ENCODE measurements at places on chromosomes 1 and 21.

DNA sequence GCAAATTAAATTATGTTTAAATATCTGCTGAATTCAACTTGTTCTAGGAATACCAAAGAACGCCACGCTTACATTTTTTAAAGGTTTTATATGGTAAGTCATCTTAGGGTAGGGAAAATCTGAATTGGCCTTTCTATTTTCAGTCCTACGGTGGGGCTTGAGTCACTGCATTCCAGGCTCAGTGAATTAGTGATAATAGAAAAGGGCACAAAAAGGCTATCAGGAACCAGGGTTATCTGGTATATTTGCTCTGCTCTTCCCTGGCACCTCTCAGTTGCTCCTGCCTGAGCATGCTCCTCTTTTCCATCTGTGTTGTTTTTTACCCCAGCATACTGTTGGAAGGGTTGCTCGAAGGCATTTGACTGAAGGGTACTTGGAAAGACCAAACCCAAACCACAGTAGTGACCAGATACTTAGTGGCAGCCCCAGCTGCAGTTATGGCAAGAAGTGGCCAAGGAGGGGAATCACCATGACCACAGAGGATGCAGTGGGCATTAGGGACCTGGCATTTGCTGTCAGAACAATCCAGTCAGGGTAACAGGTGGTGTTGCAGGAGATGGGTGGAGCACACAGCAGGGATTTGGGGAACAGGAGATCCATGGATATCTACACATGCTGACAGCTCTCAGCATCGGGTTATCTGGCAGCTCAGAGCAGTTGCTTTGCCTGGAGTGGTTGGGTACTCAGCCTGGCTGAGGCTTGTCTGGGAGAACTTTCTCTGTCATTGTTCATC lies 2.3 kb downstream of the OVAAL start:
- no peak for DNase-seq

GRCh38 chr1:228276901-228277490 lies 69.2 kb downstream of the OBSCN start:
- peak; percentile 4 for DNase-seq

DNA sequence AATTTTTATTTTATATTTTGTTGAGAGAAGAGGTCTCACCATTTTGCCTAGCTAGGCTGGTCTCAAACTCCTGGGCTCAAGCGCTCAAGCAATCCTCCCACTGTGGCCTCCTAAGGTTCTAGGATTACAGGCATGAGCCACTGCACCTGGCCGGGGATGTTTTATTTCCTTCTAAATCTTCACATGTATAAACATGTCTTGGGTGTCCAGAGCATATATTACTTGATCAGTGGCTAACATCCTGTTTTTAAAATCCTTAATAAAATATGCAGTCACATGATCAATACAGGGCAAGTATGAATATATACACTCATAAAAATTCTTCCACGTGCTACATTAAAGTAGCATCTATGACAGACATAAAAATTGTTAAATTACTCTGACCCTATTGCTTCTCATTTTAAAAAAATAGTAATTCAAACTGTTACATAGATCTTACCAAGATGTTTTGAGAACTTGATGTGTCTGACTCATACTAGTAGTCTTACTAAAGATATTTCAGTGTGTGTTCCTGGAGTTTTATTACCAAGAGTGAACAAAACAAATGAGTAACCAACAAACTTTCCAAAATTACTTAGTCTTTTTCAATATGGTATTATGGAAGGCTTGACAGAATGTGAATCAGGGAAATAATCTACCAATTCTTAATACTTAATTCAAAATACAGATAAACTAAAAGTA lies 222.5 kb downstream of the SLC45A1 start:
- DNase-seq: no peak

DNA sequence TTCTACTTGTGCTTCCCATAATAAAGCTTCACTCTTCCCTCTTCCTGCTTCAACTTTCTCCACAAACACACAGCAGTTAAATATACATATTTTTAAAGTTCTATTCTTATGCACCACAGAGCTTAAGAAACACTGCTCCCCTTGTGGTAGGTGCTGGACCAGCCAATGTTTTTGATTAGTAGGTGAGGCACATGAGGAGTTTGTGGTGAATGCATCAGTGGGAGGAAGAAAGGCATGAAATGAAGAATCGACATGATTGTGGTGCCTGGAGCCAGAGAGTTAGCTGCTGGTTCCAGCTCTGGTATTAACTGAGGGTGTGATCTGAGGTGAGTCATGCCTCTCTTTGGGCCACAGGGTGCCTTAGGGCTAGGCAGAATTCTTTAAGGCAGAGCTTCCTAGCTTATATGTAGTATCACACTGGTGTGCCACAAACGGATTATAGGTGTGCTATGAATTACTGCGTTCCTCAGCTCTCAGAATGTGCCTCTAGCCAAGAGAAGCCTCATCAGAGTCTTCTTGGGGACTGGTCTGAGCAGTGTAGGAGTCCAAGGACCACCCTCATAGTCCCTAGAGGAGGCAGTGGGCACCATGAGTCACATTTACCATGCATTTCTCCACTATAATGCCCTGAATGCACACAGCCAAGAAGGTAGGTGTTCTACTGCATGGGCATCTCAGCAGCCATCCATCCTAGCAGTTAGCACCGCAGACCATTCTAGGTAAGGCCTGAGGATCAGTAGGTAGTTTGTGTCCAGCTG lies 97.4 kb upstream of the SGIP1 start:
- DNase-seq: peak; percentile 60

DNA sequence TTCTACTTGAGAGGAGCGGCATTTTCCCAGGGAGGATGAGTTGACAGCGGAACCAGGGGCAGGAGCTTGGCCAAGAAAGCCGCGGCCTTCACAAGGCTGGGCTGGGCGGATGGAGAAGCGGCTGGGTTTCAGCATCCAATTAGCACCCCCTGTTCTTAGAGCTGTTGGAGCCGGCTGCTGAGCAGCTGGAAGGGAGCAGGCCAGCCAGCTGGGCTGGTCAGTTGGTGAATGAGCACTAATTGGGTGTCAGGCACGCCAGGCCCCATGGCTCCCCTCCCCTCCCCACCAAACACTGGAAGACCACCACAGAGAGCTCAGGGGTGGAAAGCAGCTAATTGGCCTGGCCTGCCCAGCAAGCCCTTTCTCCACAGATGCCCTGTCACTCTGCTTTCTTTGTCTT lies 245.6 kb downstream of the RRAGC start:
- no peak for DNase-seq

GRCh38 chr1:109490029-109490933 lies 3.6 kb upstream of the CYB561D1 start:
- peak; percentile 61 for DNase-seq

GRCh38 chr1:218699421-218699820 lies 354.3 kb downstream of the TGFB2 start:
- no peak for DNase-seq

DNA sequence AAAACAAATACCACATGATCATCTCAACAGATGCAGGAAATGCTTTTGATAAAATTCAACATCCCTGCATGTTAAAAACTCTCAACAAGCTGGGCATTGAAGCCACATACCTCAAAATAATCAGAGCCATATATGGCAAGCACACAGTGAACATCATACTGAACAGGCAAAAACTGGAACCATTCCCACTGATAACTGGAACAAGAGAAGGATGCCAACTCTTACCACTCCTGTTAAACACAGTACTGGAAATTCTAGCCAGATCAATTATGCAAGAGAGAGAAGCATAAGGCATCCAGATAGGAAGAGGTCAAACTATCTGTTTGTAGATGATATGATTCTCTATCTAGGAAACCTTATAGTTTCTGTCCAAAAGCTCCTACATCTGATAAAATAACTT lies 91.6 kb downstream of the DNAH14 start:
- DNase-seq: no peak

DNA sequence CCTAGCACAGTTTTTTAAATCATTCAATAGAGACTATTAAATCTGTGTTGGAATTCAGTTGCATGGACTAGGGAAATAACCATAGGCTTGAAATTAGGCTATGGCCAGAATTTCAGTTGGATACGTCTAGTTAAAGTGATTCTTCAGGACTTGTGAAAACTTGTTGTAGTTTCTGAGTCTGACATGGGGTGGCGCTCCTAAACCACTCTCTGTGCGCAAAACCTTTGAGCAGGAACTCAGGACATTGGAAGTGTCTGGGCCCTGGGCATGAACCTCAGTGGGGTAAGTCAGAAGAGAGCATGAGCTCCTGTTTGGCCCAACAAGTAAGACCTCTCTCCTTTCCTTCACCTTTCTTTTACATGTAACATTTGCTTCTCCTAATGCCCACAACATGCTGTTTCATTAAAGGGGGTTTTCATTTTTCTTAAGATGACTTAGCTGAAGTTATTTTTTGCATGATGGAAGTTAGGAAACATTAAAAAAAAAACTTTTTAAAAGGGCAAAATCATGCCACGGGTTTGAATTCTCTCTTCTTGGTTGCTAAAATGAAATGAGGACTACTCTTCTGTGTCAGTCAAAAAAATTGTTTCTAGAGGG lies 17.1 kb upstream of the CCDC190 start:
- DNase-seq: peak; percentile 52

DNA sequence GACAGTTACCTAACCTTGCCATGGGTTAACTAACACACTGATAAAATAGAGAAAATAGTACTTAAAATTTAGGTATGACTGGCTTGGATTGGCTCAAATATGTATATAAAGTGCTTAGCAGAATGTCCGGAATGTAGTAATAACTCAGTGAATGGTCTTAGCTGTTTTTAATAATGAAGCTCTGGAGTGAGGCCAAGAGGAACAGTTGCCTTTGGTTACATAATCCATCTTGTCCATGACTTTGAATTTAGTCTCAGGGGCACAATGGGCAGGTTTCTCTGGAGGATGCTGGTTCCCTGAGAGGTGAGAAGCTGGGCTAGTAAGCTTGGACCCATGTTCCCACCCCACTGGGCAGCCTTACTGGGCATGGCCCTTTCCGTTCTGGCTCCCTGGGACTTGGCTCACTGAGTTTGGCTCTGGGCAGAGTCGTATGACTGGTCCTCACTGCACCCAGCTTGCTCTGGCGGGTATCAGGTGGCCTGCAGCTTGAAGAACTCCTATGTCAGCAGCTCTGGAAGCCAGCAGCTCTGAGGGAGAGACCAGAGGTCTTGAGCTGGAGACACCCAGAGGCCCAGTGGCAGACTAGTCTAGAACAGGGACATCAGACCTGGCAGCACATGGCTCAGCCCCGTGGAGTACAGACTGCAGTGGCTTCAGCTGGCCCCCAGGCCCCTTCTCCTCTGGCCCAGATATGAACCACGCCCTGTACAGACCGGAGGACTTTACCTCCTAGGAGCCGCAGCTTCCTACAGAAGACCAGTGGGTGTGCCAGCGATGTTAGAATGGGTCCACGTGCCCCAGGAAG lies 40.4 kb downstream of the TENT5C start:
- no peak for DNase-seq

DNA sequence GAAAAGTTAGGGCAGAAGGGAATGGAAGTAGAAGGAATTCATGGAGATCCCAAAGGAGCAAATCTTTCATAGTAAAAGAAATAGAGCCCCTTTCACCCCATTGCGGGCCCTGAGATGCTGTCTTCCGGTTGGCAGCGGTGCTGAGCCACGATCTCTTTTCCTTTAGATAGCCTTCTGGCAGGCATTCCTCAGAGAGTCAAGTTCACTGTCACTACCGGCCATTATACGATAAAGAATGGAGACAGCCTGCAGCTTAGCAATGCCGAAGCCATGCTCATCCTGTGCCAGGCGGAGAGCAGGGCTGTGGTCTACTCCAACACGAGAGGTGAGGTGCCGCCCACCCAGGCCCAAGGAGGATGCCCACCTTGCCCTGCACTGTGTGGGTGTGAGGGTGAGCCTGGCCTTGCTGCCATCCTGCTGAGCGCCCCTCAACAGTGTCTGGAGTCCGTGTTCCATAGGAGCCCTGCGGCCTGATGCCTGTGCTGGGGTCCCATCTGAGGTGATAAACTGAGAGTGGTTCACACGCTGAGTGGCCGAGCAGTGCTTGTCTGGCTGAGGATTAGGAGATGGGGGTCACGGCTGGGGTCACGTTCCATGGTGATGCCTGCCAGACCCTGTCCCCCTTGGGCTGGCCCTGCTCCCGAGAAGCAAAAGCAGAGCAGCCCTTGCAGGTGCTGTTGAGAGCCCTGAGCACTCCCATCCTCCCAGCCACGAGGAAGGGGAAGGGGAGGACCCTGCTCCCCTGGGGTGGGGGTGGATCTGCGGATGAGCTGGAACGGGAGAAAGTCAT lies 20.4 kb upstream of the PWP2 start:
- no peak for DNase-seq

GRCh38 chr1:198929961-198930599 lies 291.2 kb downstream of the PTPRC start:
- peak; percentile 83 for DNase-seq

GRCh38 chr1:47738560-47739182 lies 258.5 kb downstream of the TRABD2B start:
- peak; percentile 0 for DNase-seq

GRCh38 chr1:27045973-27046558 lies 33.4 kb upstream of the TENT5B start:
- peak; percentile 62 for DNase-seq

GRCh38 chr1:16019644-16020277 lies 1.9 kb upstream of the HSPB7 start:
- DNase-seq: no peak

DNA sequence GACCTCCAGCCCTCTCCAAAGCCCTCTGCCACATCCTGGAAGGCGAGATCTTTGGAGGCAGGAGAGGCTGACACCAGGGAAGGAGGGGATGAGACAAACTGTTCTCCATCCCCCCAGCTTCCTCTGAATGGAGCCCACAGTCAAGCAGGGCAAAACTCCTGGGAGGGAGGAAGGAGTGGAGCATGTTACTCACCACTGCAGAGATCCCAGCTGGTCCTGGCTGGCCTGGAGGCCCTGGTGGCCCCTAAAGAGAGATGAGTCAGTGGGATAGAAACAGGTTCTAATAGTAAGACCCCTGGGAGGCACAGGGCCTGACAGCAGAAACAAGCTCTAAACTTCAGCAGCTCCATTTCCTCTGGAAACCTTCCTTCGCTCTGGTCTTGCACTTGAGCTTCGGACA lies 14.0 kb upstream of the PEF1 start:
- no peak for DNase-seq

- DNase-seq: no peak
Measured at GRCh38 chr1:45535988-45536766, 14.4 kb upstream of the AKR1A1 start.

GRCh38 chr1:16605532-16606505 lies 7.5 kb downstream of the NBPF1 start:
- no peak for DNase-seq

- DNase-seq: no peak
Measured at GRCh38 chr1:54498383-54499096, 49.5 kb upstream of the ACOT11 start.

DNA sequence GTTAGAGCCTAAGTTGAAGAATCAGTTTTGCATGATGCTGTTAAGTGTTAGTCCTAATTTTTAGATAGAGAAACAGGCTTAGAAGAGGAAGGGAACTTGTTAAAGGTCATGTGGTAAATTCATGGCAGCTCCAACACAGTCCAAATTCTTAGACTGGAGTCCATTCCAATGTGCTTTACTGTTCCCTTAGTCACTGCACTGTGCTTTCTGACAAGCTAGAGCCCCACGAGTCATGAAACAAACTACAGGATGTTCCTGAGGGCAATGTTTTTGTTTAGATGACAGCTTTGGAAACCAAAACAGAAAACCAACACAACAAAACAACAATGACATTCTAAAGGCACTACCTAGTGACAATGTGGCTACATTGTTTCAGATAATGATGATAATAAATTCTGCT lies 23.1 kb upstream of the RGS4 start:
- DNase-seq: no peak

- DNase-seq: no peak
Measured at GRCh38 chr1:156467906-156468305, 32.7 kb downstream of the MEF2D start.

All from CD14-positive monocyte (primary cell).